ENCODE measurements at places on chromosomes 16 and 17.

DNA sequence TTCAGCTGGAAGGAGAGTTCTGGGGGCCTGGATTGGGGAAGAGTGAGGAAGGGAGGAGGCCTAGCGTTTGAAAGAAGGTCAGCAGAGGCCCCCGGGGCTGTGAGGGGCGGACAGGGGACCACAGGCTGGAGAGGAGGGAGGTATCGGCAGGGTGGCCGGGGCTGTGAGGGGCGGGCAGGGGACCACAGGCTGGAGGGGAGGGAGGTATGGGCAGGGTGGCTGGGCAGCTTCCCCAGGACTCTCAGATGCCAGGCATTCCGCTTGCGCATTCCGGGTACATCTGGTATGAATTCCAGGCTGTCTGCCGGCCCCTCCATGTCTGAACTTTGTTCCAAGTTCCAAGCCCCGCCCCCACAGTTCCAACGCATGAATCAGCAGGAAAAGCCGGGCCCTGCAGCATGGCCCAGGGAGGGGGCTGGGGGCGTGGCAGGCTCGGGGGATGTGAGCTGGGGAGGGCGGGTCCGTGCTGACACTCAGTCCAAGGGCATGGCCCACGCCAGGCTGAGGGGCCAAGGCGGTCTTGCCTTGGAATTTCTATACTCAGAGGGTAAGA is 4.3 kb upstream of the TLCD2 start:
- ATAC-seq = peak; percentile 55

DNA sequence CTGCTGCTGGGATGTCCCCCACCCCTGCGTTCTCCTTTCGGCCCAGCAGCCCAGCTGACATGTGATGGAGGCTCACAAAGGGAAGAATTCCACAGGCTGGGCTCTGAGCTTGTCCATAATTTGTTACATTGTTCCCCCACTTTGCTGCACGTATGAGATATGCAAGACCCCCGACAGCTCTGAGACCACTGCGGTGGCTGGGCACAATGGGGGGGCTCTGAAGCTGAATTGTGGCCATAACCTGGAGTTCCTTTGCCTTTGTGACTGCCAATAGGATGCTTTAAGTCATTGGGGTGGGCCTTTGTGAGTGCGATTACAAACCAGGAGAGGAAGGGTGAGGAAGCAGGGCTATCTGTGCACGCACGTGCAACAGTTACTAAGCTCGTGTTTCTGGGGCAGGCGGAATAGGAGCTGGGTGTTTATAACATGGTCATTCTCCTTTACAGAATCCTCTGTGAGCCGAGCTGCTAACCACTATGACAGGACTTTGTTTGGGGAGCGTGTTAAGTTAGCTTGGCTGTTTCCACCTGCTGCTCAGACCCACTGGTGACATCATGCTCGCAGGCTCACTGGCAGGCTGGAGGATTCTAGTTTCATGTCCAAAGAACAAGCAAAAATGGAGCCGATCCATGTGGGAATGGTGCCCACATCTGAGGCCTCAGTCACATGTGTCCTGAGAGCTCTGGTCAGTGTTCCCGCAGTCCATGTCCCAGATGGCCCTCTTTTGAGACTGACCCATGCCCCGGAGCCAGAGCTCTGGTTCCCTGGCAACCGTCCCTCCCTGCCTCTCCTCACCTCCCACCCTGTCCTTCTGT is 208.3 kb upstream of the SALL1 start:
- ATAC-seq = no peak

- peak; percentile 77 for ATAC-seq
Measured at GRCh38 chr17:55768936-55769624, 18.2 kb downstream of the PCTP start.

DNA sequence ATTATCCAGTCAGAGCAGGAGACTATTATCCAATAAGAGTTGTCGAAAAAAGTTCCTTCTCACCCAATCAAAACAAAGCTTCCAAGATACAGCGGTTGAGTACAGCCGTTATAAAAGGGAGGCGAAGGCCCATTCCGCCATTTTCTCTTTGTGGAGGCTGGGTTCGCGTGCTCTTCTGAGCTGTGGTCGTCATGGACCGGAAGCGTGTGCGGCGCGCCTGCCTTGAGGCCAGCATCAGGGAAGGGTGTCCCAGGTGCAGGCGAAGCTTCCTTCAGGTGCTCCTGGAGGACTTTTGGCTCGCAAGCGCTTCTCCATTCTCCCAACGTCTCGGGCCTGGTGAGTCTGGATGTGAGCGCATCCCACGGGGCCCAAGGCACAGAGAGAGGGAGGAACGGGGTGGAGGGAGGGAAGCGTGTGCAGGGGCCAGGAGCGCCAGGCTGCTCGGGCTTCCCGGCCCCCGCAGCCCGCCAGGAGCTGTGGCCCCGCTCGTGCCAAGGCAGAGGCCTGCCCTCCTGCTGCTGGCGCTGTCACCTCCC is 99.2 kb downstream of the GOSR1 start:
- ATAC-seq = no peak

DNA sequence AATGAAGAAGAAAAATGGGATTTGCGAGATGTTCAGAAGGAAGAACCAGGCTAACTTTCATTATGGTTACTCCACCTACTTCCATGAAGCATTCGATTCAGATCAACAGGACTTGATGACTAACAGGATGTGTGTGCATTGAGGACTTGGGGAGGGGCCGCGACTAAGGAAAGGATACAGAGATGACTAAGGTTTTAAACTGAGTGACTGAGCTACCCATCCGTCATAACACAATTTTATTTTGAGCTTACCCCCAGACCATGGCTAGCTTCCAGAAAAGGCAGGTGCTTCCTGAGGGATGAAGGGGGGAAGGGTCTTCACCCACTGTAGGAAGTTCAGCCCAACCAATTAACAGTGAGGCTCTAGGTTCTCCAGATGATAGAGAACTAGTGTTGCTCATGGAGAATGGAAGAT is 2.5 kb upstream of the CDYL2 start:
- ATAC-seq = no peak

DNA sequence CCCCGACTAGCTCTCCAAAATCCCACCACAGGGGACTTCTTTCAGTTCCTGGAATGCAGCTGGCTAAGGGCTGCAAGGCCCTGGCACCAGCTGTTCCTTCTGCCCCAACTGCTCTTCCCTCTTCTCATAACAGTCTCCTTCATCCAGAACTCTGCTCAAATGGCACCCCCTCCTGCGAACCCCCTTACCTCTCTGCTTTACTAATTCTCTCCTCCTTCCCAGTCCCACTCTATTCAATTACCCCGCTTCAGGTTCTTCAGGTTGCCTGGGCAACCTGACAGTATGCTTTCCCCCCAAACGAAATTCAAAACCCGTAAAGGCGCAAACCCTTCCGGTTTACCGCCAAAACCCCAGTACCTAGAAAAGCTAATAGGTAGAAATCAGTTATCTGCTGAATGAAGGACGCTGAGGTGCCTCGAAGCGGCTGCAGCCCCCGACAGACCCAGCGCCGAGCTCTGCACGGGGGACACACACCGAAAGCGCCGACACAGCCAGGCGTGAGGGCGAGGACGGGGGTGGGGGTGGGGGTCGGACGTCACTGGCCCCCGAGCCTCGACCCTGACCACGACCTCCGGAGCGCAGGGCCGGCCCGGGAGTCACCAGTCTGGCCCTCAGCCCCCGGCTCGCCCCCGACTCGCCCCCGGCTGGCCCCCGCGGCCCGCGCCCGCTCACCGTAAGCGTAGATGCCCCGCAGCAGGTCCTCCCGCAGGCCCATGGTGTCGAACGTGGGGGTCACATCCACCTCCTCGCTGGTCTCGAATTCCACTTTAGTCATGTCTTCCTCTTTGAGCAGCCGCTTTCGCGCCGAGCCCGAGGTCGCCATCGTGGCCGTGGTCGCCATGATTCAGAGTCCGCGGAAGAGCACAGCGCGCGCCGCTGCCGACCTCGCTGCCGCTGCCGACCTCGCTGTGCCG is 550 bp downstream of the EIF4A3 start:
- peak; percentile 14 for ATAC-seq

DNA sequence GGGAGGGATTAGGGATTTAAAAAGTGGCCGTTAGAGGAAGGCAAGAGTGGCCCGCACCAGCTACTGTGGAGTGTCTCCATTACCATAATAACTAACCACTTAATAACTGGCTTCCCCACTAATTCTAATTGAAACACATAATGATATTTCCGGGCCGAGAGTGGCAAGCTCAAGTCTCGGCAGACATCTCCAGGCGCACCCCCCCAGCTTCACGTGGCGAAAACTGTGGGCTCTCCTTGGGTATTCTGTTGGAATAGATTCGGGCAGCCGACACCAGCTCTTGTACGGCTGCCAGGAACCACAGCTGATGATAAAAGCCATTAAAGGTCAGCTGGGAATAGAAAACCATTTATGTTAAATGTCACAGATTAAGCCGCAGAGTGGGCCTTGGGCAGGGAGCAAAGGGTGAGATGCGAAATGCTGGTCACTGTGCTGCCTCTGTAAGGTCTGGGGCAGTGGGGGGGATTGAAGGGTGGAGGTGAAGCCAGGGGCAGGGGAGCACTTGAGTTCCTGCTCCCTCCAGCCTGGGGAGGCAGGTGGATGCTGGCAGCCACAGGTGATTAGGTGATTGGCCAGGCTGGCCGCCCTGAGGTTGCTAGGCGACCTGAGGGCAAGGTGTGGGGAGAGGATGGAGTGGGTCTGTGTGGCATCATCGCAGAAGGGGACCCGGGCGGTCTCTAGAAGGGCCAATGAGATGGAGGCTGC is 115.6 kb upstream of the SDK2 start:
- ATAC-seq = no peak

GRCh38 chr17:81468111-81468769 is 44.4 kb downstream of the ACTG1 start:
- no peak for ATAC-seq

GRCh38 chr16:15676506-15676905 is 26.5 kb downstream of the NDE1 start:
- ATAC-seq = no peak

Measured in SK-N-SH treated with all-trans-retinoic acid at 6 μM for 48 hours (cell line).